ENCODE measurements at places on chromosomes 6 and 20.

DNA sequence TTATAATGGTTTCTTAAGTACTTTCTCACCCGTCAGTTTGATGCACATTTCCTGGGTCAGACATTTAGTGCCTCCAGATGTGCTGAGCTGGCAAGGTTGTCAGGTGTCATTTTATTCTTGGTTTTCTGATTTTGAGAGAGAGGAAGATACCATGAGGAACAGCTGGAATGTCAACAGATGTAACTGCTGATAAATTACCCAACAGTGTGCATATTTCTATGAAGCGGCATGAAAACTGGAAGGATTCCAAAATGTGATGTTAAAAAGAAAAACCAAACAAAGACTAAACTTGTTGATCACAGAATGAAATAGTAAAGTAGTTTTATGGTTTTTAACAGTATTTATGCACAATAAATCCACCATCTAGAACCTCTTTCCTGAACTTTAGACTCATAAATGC, 447.3 kb downstream of the HDGFL1 start:
- DNase-seq, result no peak

DNA sequence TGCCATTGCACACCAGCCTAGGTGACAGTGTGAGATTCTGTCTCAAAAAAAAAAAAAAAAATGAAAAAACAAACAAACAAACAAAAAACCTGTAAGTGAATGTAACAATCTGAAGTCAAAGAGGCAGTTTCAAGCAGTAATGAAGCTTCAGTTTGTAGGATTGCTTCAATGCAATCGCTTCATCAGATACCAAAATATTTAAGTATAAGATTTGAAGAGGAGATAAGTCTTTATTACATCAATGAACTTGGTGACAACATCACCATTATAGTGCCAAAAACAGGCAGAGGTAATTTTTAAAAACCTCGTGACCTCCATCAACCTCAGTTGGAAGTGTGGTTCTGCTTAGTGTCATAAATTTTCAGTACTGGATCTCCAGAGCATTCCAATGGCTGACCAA, 74.7 kb downstream of the MYLK4 start:
- DNase-seq, result no peak

DNA sequence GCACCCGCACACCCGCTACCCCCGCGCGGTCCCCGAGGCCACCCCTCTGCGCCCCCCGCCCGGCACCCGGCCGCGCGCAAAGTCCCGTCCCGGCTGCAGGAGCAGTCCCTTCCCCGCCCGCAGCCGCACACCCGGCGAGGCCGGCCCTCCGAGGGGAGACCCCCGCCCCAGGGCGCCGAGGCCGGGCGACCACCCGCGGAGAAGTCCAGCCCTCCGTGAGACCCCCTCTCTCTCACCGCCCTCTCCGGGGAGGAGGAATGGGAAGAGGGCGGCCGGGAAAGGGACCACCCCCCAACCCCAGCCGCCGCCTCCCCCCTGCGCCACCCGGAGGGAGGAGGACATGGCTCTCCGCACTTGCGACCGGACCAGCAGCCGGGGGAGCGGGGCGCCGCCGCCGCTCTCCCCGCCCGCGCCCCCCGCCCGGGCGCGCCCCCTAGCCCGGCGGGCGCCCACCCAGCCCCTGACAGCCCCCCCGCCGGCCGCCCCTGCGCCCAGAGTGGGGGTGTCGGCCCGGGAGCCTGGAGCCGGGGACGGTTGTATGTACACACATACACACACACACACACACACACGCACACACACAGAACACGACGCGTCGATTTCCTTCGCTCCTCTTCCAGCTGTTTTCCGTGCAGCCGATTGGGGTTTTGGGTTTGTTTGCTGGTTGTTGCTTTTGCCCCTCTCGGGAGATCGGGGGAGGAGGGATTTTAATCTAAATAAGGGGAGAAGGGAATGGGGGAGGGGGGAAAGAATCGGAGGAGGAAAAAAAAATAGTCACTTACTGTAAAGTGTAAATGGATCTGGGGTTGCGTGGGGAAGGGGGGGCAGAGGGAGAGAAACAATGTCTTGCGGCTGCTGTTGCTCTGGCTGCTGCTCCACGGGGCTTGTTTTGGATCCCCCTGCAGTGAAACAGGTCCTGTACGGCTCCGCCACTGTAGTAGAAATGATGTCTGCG, at the start of gene ATXN1:
ATXN1 (minus strand) TSS at position 945 of the 955 bp plus-strand sequence.
- no peak for DNase-seq

DNA sequence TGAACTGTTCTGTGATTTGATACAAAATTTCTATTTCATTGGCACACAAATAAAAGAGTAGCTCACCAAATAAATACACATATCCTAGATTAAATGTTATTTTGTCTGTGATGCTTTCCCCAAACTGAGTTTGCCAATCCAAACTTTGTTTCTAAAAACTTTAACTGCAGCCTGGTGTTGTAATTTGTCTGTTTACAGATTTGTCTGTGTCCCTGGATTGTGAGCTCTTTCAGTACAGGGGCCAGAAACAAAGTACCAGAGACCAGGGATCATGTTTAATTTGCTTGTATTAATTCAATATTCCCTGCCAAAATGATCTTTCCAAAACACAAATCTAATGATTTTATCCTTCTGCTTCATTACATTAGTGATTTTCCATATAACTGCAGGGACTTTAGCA, 1044.6 kb upstream of the GJE1 start:
- DNase-seq, result no peak

DNA sequence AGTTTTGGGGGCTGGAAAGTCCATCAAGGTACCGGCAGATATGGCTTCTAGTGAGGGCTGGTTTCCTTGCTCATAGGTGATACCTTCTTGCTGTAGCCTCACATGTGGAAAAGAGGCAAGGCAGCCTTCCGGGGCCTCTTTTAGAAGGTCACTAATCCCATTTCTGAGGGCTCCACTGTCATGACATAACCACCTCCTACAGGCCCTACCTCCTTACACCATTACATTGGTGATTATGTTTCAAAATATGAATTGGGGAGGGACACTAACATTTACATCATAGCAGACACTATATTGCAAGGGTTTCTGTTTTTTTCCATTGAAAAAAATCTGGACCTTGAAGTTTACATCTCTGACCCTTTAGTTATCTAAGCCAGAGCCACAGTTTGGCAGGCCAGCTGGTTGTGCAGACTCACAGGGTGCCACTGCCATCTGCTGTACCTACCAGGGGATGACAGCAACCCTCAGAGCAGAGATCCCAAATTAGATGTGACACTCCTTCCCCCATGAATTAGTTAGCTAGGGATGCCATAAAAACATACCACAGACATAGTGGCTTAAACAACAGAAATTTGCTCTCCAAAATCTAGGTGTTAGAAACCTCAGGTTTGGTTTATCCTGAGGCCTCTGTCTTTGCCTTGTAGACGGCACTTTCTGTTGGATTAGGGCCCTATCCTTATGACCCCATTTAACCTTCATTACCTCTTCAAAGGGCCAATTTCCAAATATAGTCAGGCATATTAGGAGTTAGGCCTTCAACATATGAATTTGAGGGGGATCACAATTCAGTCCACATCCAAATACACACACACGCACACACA, 166.4 kb upstream of the RNF217 start:
- no peak for DNase-seq

DNA sequence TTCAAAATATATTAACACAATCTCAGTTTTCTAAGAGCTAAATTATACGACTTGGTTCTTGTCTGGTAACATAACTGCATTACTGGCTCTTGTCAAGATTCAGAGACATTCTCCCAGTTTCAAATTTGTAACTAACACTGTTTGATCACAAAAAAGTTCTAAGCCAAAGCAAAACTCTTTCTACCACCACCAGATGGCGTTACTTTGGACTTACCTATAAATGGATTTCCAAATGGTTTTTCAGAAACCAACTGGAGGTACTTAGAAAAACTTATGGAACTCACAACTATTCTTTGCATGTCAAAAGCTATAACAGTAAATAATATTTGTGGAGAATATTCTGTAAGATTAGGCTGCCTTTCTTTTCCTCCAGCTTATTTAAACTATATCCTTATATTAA, 34.2 kb upstream of the GFRAL start:
- peak; percentile 25 for DNase-seq
